ENCODE measurements at places on chromosomes 12 and 14. TPM values are rescaled to one million over a fixed set of nuclear protein-coding genes. Genes with fewer than 3 reads are reported as not detected.

TAS2R13 gene
- polyA plus RNA-seq = not detected

RPL36AL gene
- 709 TPM for polyA plus RNA-seq

SLCO1B1 gene
- polyA plus RNA-seq = not detected

SSPN gene
- not detected for polyA plus RNA-seq

IKZF4 gene
- polyA plus RNA-seq = 0.86 TPM

INHBE gene
- polyA plus RNA-seq = not detected

KLHL33 gene
- 0.12 TPM for polyA plus RNA-seq

EGLN3 gene
- 2.5 TPM for polyA plus RNA-seq

RD3L gene
- not detected for polyA plus RNA-seq

IKBIP gene
- polyA plus RNA-seq = 9.4 TPM

DLST gene
- 8.8 TPM for polyA plus RNA-seq

SSTR1 gene
- polyA plus RNA-seq = not detected

GUCY2C gene
- not detected for polyA plus RNA-seq

P2RX2 gene
- not detected for polyA plus RNA-seq

HEBP1 gene
- polyA plus RNA-seq = 16.6 TPM

DEPDC4 gene
- not detected for polyA plus RNA-seq

KRT8 gene
- polyA plus RNA-seq = 1.0 TPM

CD163 gene
- not detected for polyA plus RNA-seq

KRT85 gene
- not detected for polyA plus RNA-seq

THTPA gene
- polyA plus RNA-seq = 10.7 TPM

PZP gene
- polyA plus RNA-seq = 0.28 TPM

LRTM2 gene
- not detected for polyA plus RNA-seq

ATL1 gene
- 2.4 TPM for polyA plus RNA-seq

MTHFD1 gene
- polyA plus RNA-seq = 41.1 TPM

GPR84 gene
- polyA plus RNA-seq = not detected

AGAP2 gene
- 6.4 TPM for polyA plus RNA-seq

EIF2S3B gene
- 0.58 TPM for polyA plus RNA-seq

ATP23 gene
- polyA plus RNA-seq = 22.0 TPM

TSPAN19 gene
- not detected for polyA plus RNA-seq

ARL1 gene
- 41.7 TPM for polyA plus RNA-seq

CACNA1C gene
- 0.10 TPM for polyA plus RNA-seq

PTPRB gene
- polyA plus RNA-seq = not detected

SLC2A14 gene
- polyA plus RNA-seq = not detected

COCH gene
- 0.33 TPM for polyA plus RNA-seq

FAIM2 gene
- polyA plus RNA-seq = 0.72 TPM

TMEM120B gene
- polyA plus RNA-seq = 3.9 TPM

OR6C2 gene
- not detected for polyA plus RNA-seq

KLRK1 gene
- 562 TPM for polyA plus RNA-seq

CLEC2A gene
- not detected for polyA plus RNA-seq

ATF7IP gene
- 80.6 TPM for polyA plus RNA-seq

TPPP2 gene
- not detected for polyA plus RNA-seq

HOXC11 gene
- not detected for polyA plus RNA-seq

PRH2 gene
- not detected for polyA plus RNA-seq

CEBPE gene
- not detected for polyA plus RNA-seq

BATF gene
- polyA plus RNA-seq = 60.4 TPM

TBX3 gene
- not detected for polyA plus RNA-seq

DHRS2 gene
- not detected for polyA plus RNA-seq

IGF1 gene
- polyA plus RNA-seq = not detected

ACYP1 gene
- 20.1 TPM for polyA plus RNA-seq

GPRC5D gene
- 0.35 TPM for polyA plus RNA-seq

SLC17A8 gene
- not detected for polyA plus RNA-seq

IFI27L2 gene
- polyA plus RNA-seq = 95.5 TPM

OASL gene
- 21.2 TPM for polyA plus RNA-seq

RCOR1 gene
- 1.1 TPM for polyA plus RNA-seq

CNTN1 gene
- polyA plus RNA-seq = not detected

PIANP gene
- polyA plus RNA-seq = 0.77 TPM

CFAP54 gene
- 0.08 TPM for polyA plus RNA-seq

LRIG3 gene
- polyA plus RNA-seq = not detected
